ENCODE measurements at places on chromosomes 3 and 15. TPM values are rescaled to one million over a fixed set of nuclear protein-coding genes. Genes with fewer than 3 reads are reported as not detected.

DNA sequence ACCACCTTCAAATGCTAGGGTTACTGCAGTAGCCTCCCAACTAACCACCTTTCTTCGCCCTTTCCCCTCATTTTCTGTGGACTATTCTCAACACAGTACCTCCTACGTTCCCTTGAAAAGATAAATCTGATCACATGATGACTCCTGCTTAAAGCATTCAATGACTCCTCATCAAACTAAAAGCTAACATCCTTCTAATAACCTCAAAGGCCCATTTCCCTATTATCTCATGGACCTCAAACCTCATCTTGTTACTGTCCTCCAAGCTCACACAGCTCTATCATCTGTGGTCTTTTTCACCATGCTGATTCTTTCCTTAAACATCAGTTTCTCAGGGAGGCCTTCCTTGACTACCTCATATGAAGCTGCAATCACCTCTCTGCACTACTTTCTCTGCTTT, 29.6 kb downstream of the GADL1 start:
- no peaks in the 10 kb centered on the region for H3K27me3 ChIP-seq
- DNase-seq = no peak
- no peaks in the 10 kb centered on the region for H3K36me3 ChIP-seq
- H3K4me1 ChIP-seq = no peaks in the 10 kb centered on the region

DNA sequence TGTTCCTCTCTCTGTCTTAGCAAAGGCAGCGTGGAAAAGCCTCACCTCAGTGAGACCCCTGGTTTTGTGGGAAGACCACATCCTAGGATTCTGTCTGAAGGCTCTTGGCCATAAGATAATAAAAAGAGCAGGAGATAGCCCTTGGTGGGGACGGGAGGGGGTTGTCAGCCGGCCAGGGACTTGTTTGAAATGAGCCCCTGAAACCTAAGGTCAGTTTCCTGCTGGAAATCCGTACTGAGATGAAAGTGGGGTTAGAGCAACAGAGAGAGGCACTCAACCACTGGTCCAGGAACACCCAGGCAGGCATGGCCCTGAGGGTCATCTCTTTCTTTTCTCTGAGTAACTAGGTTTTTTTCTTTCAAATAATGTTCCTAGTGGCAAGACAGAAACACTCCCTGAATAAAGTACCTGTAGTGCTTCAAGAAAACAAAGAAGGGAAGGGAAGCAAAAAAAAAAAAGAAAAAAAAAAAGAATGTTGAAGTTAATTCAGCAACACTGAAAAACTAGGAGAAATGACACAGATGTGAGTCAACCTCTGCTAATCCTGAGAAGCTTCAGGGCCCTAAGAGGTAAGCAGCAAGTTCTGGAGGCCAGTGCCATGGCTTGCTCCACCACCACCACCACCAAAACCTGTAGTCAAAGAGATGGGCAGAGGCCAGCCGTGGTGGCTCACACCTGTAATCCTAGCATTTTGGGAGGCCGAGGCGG, 3.2 kb downstream of the ITGB5 start:
- no peak overlapping the region for H3K4me3 ChIP-seq
- H3K4me1 ChIP-seq = peaks cover 57% of the 10 kb centered on the region
- no peaks in the 10 kb centered on the region for H3K36me3 ChIP-seq
- H3K27me3 ChIP-seq = no peaks in the 10 kb centered on the region

DNA sequence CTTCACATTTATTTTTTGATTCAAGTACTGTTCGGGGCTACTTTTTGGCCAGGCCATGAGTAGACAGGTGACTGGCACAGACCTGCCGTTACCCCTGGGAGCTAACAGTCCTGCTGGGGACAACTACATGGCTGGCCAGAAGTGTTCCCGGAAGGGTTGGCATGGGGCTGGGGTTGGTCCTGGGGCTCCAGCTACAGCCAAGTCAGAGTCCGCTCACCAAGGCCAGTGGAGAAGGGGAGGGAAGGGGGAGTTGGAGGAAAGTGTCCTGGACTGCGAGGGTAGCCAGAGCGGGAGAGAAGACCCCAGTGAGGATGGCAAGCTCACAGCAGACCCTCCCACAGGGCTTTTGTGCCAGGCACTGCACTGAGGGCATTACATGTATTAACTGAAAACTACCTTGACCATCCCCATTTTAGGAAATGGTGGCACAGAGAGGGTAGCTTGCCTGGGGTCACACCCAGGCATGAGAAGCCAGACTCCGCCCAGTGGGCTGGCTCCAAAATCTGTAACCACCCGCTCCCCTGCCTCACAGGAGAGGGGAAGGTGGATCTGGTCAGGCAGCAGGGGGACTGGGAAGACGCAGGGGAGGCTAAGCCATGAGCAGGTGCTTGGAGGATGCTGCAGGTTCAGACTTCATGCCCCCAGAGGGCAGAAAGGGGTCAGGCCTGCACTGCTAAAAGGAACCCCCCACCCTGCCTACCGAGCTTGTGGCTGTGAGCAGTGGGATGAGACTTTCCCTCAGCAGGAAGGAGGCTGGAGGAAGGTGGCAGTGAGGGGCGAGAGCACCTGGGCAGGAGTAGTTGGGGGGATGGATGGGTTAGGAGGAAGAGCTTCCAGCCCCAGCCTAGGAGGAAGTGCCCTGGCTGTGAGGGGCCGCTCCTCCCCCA, 38.3 kb upstream of the ESYT3 start:
- no peak overlapping the region for H3K27ac ChIP-seq
- H3K4me1 ChIP-seq = no peaks in the 10 kb centered on the region
- DNase-seq = no peak
- no peak overlapping the region for H3K4me3 ChIP-seq

- no peaks in the 10 kb centered on the region for H3K27me3 ChIP-seq
- H3K4me3 ChIP-seq = no peak overlapping the region
- DNase-seq = no peak
- no peak overlapping the region for H3K27ac ChIP-seq
Observed at GRCh38 chr3:71917545-71917944, 132.6 kb upstream of the PROK2 start.

Gene KNG1
- total RNA-seq = not detected

Gene MESP2
- total RNA-seq = not detected

Gene XCR1
- not detected for total RNA-seq

Gene SERPINI1
- 6.6 TPM for total RNA-seq

Gene CAMK1
- 57.8 TPM for total RNA-seq

Measured in sigmoid colon (tissue), 7 donors.